ENCODE measurements at places on chromosomes 7 and 10.

GRCh38 chr10:34716958-34717357 is 98.1 kb downstream of the PARD3 start:
- no peak for DNase-seq

GRCh38 chr7:36318116-36318515 is 71.5 kb upstream of the ANLN start:
- no peak for DNase-seq

- no peak for DNase-seq
Observed at GRCh38 chr7:25557930-25558329, 329.6 kb upstream of the NPVF start.

DNA sequence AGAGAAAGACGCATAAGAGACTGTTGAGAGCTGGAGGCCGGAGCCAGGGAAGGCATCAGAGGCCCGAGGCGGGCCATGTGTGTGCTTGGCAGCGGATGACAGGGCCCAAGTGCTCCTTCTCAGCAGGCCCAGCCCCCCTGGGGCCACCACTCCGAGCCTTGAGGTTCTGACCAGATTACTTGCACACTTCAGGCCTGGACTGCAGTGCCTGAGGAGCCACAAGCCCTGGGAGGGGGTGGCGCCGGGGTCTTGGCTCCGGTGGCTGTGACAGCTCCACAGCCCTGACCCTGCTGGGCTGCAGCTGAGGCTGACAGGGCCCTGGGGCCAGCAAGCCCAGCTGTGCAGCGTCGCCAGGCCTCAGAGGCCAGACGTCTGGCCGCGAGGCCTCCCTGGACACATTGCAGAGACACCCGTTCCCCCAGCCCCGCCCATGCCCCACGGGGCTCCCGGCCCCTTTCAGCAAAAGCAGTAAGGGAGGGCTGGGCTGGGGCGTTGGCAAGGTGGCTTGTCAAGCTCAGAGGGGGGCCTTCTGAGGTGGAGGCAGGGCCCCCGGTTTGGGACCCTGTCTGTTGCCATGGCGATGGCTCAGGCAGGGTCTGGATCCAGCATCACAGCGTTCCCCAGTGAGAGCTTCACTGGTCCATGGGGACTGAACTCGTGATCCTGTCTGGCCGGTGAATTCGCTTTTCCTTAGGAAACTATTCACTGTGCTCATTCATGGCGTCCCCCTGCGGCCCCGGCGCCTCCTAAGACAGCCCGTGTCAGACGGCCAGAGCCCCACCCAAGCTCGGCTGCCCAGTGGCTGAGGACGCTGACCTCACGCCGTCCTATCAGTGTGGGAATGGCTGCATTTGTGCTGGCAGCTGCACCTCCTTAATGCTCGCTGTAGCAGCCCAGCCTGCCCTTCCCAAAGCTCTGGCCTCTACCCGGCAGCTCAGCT is 5.7 kb downstream of the ELN start:
- peak; percentile 89 for DNase-seq

DNA sequence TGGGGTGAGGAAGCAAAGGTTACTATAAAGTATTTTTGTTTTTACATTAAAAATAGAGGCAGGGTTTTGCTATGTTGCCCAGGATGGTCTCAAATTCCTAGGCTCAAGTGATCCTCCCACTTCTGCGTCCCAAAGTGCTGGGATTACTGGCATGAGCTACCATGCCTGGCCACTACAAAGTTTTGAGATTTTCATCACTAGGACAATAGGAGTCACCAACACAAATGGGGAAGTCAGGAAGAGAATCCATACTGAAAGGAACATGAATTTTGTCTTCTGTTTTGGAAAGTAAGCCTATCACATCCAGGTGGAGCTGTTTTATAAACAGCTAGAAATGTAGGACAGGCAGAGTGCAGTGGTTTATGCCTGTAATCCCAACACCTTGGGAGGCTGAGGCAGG is 20.0 kb upstream of the CAPZA2 start:
- DNase-seq = no peak

DNA sequence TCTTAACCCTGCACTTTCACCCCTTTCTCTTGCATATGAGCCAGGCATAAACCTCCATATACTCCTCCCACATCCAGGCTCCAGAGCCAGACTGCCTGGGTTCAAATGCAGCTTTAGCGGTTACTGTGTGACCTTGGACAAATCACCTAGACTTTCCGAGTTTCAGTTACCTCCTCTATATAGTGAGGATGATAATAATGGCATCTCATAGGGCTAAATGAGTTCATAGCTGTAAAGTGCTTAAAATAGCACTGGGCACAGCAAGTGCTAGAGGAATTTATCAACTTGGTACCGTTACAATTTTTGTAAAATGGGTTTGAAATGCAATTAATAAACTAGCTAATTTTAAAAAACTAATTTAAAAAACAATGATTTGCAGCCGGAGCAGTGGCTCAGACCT is 53.4 kb upstream of the DGKI start:
- no peak for DNase-seq

DNA sequence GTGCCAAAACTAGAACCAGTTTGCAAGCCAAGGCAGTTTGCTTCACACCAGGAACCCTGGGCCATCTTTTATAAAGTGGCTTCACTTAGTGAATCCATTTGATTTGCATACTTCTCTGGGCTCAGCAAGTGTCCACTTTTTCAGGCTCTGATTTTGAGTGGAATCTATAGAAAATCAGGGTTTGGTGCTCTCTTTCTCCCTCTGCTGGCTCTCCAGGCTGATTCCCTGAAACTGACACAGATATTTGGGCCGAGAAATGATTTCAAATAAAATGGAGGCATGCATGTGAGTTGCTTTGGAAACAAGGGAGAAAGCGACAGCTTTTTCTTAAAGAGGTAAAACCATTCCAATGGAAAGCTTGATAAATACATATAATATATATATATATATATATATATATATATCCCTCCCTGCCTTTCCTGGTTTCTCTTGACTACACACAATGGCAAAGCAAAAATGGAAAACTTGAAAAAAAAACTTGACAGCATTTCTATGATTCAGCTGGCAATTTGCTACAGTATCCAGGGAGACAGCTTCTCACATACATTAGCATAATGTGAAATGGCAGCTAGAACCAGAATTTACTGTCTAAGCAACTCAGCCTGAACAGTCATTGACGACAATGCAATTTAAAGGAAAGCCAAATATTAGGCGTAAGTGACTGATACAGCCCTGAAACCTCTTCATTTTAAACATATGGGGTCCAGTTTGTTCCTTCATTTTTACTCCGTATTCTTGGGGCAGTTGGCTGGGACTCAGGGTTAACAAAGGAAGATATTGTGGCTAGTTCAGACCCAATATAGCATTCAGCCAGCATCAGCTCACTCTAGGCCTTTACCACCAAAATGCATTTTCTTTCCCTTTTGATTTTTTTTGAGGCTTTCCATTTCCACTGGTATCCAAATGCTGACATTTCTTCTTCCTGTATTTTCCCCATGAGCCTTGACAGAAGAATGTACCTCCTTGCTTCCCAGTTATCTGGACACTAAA is 188.5 kb downstream of the TMEM178B start:
- DNase-seq = no peak

- DNase-seq = no peak
Observed at GRCh38 chr10:23155169-23155568, 36.9 kb upstream of the PTF1A start.

All from left ventricle myocardium inferior (tissue), 1 donor.